Liver (tissue), 10 donors: ENCODE measurements at places on chromosomes 2 and 18.

- DNase-seq: no peak
Observed at GRCh38 chr2:239473211-239473805, 72.5 kb upstream of the HDAC4 start.

DNA sequence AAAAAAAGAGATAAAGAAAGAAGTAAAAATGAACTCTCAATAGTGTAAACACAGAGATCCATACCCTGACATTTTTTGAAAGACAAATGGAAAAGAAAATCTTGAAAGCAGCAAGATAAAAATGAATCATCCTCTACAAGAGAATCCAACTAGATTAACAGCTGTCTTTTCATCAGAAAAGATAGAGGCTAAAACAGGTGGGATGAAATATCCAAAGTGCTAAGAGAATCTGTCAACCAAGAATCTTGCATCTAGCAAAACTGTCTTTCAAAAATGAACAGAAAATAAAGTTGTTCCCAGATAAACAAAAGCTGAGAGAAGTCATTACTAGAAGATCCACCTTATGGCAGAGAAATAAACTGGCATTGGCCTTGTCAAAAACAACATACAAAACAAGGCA is 117.3 kb upstream of the MAPRE2 start:
- DNase-seq: no peak

DNA sequence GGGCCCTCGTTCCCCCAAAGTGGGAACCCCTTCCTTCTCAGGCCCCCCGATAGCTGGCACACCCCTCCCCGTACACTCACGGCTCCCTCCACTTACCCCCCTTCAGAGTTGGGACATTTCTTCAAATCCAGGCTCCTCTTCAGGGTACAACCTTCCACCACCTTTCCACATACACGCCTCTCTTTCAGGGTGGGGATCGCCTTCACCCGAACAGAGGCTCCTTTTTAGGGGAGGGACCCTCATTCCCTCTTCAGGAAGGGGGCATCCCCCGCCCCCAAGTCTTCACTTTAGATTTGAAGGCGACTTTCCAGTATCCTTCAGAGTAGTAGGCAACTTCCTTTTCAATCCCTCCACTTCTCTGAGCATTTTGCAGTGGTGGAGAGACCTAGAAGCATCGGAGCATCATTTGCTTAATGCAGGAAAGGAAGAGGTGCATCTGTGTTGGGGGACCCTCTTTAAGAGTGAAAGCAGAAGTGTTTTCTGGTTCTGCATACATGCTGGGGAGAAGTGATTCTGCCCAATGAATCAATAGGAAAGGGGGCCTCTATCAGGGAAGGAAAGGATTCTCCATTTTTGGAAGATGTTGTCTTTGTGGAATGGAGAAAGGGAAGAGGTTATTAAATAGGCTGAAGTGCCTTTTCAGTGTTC is 845 bp downstream of the EML4 start:
- no peak for DNase-seq

DNA sequence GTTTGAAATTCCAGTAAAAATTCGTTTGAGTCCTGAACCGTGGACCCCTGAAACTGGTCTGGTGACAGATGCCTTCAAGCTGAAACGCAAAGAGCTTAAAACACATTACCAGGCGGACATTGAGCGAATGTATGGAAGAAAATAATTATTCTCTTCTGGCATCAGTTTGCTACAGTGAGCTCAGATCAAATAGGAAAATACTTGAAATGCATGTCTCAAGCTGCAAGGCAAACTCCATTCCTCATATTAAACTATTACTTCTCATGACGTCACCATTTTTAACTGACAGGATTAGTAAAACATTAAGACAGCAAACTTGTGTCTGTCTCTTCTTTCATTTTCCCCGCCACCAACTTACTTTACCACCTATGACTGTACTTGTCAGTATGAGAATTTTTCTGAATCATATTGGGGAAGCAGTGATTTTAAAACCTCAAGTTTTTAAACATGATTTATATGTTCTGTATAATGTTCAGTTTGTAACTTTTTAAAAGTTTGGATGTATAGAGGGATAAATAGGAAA is 80.7 kb downstream of the ACSL3 start:
- DNase-seq: no peak

DNA sequence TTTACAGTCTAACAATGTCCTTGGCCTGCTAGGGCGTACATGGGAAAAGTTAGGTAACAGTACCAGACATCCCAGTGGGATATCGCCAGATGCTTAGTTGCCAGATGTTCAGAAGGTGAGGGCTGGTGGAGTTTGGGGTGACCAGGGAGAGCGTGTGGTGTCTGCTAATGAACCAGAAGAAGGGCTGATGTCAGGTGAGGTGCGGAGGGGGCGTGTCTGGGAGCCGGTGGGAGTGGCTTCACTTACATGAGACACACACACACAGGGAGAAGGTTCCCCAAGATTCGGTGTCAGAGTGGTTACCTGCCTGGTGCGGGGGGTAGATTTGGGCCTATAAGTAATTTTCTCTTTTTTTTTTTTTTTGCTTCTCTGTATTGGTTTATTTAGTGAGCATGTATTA is 12.2 kb downstream of the RAB31 start:
- DNase-seq: no peak
